Spinal cord (tissue), 10 donors: ENCODE measurements at places on chromosomes 1 and 21. TPM values are rescaled to one million over a fixed set of nuclear protein-coding genes. Genes with fewer than 3 reads are reported as not detected.

DNA sequence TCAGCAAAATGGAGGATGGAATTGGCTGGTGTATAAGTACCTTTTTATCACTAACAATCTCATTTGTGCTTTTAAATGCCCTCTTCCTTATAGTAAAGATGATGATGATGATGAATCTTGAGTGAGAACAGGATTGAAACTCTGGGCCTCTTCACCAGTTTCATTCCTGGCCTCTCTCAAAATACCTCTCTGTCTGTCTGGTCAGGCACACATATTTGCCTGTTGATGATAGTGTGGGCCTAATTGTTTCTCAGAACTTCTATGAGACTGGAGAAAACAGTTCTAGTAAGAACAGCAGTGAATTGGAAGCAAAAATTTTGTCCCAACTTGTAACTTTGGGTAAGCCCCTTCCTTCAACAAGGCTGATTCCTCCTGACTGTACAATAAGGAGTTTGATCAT, 94.4 kb upstream of the RGS4 start:
- H3K27ac ChIP-seq = no peak overlapping the region
- H3K36me3 ChIP-seq = no peaks in the 10 kb centered on the region
- H3K4me1 ChIP-seq = no peaks in the 10 kb centered on the region
- no peak overlapping the region for H3K4me3 ChIP-seq

DNA sequence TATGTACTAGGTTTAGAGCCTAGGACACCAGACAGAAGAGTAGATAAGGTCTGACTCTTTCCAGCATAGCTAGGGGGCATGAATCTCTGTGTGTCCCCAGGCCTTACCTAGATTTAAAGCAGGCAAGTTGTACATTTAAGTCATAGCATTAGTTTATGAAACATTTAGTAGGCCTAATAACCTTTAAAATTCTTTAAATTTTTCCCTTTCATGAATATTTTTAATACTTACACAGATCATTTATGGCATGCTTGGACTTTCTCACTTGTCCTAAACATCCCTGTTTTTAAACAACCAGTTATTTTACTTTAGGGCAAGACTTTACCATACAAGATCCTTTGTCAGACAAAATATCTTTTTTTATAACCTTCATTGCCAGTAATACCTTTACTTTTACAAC, 258.4 kb upstream of the ZRANB2 start:
- H3K27me3 ChIP-seq = no peaks in the 10 kb centered on the region
- DNase-seq = no peak
- no peaks in the 10 kb centered on the region for H3K36me3 ChIP-seq
- H3K27ac ChIP-seq = no peak overlapping the region
- no peak overlapping the region for H3K4me3 ChIP-seq

GRCh38 chr1:159924025-159924790, 1.1 kb downstream of the TAGLN2 start:
- H3K4me3 ChIP-seq = peak overlapping the region; percentile 65
- H3K27me3 ChIP-seq = peaks cover 23% of the 10 kb centered on the region
- H3K36me3 ChIP-seq = peaks cover 34% of the 10 kb centered on the region
- peaks cover 41% of the 10 kb centered on the region for H3K4me1 ChIP-seq

The OR2L8 gene
- total RNA-seq = 0.44 TPM

GRCh38 chr1:68202239-68202832, 30.0 kb downstream of the WLS start:
- H3K36me3 ChIP-seq = no peaks in the 10 kb centered on the region
- no peak overlapping the region for H3K4me3 ChIP-seq
- H3K27ac ChIP-seq = no peak overlapping the region
- H3K27me3 ChIP-seq = no peaks in the 10 kb centered on the region
- H3K4me1 ChIP-seq = no peaks in the 10 kb centered on the region
- no peak for DNase-seq

GRCh38 chr1:19644681-19645410, 735 bp downstream of the NBL1 start:
- H3K27me3 ChIP-seq = peaks cover 26% of the 10 kb centered on the region
- no peak for DNase-seq
- peak overlapping the region; percentile 87 for H3K27ac ChIP-seq
- H3K4me3 ChIP-seq = peak overlapping the region; percentile 70
- peaks cover 2% of the 10 kb centered on the region for H3K36me3 ChIP-seq

DNA sequence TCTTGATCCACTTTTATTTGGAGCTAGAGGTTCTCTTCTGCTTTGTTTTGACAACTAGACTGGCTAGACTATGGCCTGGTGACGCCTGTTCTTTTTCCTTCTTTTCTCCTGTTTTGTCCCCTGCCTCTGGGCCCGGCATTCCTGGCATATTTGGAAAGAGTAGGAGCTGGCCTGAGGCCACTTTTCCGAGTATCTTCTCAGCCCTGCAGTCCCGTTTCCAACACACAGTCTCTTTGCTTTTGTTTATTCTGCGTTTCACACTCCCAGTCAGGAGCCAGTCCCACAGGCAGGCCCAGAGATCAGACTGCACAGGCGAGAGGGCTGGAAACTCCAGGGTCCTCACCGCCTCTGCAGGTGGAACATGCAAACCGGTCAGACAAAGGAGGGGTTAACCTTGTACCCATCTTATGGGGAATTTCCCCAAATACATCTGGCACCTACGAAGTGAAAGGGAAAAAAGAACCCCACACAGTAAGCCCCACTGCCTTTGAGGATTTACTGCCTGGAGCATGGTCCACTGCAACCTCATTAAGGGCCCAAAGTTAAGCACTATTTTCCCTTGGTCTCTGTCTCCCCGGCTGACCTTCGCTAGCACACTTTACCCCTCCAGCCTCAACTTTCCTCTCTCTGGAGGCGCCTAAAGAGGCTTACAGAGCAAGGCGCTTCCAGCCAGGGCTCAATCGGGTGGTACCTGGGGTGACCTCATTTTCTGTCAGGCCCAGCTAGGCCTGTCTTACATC, 141.1 kb downstream of the TOMM20 start:
- no peak overlapping the region for H3K4me3 ChIP-seq
- H3K36me3 ChIP-seq = no peaks in the 10 kb centered on the region
- DNase-seq = no peak
- H3K4me1 ChIP-seq = peaks cover 27% of the 10 kb centered on the region

The SLC9C2 gene
- 1.3 TPM for total RNA-seq

The ANKRD65 gene
- total RNA-seq = 6.7 TPM

The AADACL3 gene
- not detected for total RNA-seq

DNA sequence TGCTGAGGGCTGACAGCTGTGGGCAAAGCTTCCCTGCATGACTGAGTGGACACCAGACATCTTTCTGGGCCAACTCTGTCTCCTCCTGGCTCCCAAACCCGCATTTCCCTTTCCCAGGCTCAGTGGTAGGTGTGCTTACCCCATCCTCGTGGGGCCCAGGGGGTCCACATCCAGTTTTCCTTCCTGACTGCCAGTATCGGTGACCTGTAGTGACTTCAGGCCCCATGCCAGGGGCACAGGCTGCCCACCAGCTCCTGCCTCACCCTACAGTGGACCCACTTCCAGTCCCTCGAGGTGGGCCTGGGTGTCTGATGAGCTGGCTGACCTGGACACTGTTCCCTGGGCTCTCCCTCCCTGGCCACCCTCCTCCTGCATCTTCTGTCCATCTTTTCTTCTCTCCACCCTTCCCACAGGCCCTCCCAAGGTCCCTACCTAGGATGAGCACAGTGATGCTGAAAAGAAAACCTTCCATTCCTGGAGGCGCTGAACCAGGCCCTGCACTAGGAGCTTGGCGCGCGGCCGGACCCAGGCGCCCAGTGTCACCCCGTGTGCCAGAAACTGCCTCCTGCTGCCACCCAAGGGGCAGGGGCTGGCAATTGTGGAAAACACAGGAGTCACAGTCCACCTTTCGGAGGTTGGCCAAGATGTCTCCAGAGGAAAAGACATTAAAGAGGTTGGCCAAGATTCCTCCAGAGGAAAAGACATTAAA, 67.1 kb downstream of the RUNX3 start:
- peaks cover 4% of the 10 kb centered on the region for H3K4me1 ChIP-seq
- H3K27ac ChIP-seq = no peak overlapping the region
- DNase-seq = no peak
- peaks cover 7% of the 10 kb centered on the region for H3K27me3 ChIP-seq
- H3K4me3 ChIP-seq = no peak overlapping the region
- H3K36me3 ChIP-seq = no peaks in the 10 kb centered on the region

- no peaks in the 10 kb centered on the region for H3K36me3 ChIP-seq
- no peak overlapping the region for H3K27ac ChIP-seq
- peaks cover 7% of the 10 kb centered on the region for H3K4me1 ChIP-seq
- peak; percentile 92 for DNase-seq
- peaks cover 19% of the 10 kb centered on the region for H3K27me3 ChIP-seq
Measured at GRCh38 chr1:110630839-110631663, 24.9 kb upstream of the KCNA2 start.

The LHX8 gene
- not detected for total RNA-seq

The NDUFS2 gene
- total RNA-seq = 110 TPM

GRCh38 chr1:51736702-51737101, 119.8 kb downstream of the OSBPL9 start:
- DNase-seq = no peak
- H3K4me3 ChIP-seq = no peak overlapping the region
- H3K27me3 ChIP-seq = no peaks in the 10 kb centered on the region
- H3K27ac ChIP-seq = no peak overlapping the region
- H3K4me1 ChIP-seq = peaks cover 7% of the 10 kb centered on the region

GRCh38 chr1:232547938-232548484, 81.9 kb downstream of the SIPA1L2 start:
- peaks cover 11% of the 10 kb centered on the region for H3K4me1 ChIP-seq
- no peaks in the 10 kb centered on the region for H3K36me3 ChIP-seq
- no peak for DNase-seq
- no peak overlapping the region for H3K27ac ChIP-seq
- H3K4me3 ChIP-seq = no peak overlapping the region

DNA sequence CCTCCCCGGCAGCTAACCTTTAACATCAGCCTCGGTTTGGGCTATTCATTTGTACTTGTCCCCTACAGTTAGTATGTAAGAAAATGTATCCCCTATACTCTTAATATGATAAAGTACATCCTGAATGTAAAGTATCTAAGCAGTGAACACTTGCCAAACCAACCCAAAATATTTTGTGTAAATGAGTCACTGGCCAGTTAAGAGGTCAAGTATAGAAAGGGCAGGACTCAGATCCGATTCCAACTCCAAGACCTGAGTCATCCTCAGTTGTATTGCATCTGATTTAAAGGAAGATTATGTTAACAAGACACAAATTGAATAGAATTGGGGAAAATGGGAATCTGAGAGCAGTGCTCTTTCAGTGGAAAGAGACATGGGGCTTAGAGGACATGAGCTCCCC, 84.4 kb downstream of the CD58 start:
- no peak overlapping the region for H3K27ac ChIP-seq
- no peaks in the 10 kb centered on the region for H3K36me3 ChIP-seq
- H3K4me1 ChIP-seq = peaks cover 15% of the 10 kb centered on the region
- H3K4me3 ChIP-seq = no peak overlapping the region
- DNase-seq = no peak

The LENEP gene
- not detected for total RNA-seq

- H3K27ac ChIP-seq = peak overlapping the region; percentile 71
- no peaks in the 10 kb centered on the region for H3K27me3 ChIP-seq
- no peak overlapping the region for H3K4me3 ChIP-seq
- H3K36me3 ChIP-seq = peaks cover 12% of the 10 kb centered on the region
Measured at GRCh38 chr1:26025517-26025916, 3.9 kb downstream of the EXTL1 start.

The NBPF20 gene
- total RNA-seq = 6.1 TPM

GRCh38 chr1:6435129-6435528, 10.6 kb downstream of the ESPN start:
- H3K27ac ChIP-seq = no peak overlapping the region
- no peaks in the 10 kb centered on the region for H3K36me3 ChIP-seq
- no peak overlapping the region for H3K4me3 ChIP-seq
- peaks cover 48% of the 10 kb centered on the region for H3K4me1 ChIP-seq
- no peak for DNase-seq
